Left kidney (tissue), 8 donors: ENCODE measurements at places on chromosomes 1 and 21. TPM values are rescaled to one million over a fixed set of nuclear protein-coding genes. Genes with fewer than 3 reads are reported as not detected.

GRCh38 chr21:33825915-33826314 is 89.7 kb downstream of the ATP5PO start:
- no peak for DNase-seq

DNA sequence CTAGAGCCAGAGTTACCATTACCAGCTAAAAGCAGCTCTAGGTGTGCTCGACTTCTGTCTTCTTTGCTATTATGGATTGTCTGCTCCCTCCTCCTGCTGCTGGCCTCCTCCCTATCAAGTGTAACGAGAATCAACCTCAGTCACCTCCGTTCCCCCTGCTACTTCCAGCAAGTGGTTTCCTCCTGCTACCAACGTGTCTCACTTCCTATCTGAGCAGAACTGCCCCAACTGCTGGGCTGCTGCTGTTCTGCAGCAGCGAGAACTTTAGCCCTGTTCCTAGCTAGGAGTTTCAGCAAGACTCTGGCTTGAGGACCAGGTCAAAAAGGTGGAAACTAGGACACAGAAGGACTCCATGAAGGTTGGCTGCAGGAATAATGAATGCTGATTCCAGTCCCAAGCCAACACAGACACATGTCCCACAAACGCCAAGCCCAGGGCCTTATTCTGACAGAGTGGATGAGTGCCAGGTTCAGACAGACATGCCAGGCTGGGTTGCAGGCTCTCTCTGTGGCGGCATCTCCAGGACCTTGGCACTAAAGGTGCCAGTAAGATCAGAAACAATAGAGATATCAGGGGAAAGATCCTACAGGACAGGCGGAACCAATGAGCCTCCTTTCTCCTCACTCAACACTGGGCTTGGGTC is 46.9 kb downstream of the CD34 start:
- no peak for DNase-seq

The C4BPA gene
- polyA plus RNA-seq = 0.52 TPM

DNA sequence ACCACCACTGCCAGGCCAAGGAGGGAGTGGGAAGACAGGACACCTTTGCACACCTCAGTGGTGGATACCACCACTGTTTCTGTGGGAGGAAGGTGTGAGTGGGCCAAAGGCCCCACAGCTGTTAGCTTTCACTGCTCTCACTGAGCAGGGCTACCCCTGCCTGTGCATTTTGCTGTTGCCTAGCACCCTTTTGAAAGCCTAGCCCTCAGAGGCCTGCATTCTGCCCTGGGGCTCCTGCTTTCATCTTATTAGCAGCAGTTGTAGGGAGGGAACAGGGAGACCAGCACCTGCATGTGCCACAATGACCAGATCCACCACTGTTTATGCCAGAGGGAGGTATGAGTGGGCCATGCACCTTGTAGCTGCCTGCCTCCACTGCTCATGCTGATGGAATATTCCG is 110.9 kb upstream of the C21orf91 start:
- no peak for DNase-seq

The METTL18 gene
- polyA plus RNA-seq = 15.8 TPM

GRCh38 chr1:45566722-45567121 is 16.1 kb downstream of the AKR1A1 start:
- no peak for DNase-seq

GRCh38 chr1:226738421-226738994 is 574 bp downstream of the ITPKB start:
- no peak for DNase-seq

The AK5 gene
- polyA plus RNA-seq = 4.6 TPM

- peak; percentile 34 for DNase-seq
These were observed 62.4 kb downstream of the CD247 start for GRCh38 chr1:167455786-167456446.

The PPOX gene
- 46.6 TPM for polyA plus RNA-seq

GRCh38 chr1:81738875-81739274 is 61.9 kb upstream of the ADGRL2 start:
- DNase-seq = no peak

- DNase-seq = no peak
These were observed 177.9 kb downstream of the HFM1 start for GRCh38 chr1:91226741-91227140.

The TMPRSS2 gene
- polyA plus RNA-seq = 36.0 TPM

GRCh38 chr1:117110774-117111173 is 10.8 kb downstream of the TRIM45 start:
- DNase-seq = no peak

The KRTAP21-2 gene
- polyA plus RNA-seq = not detected

DNA sequence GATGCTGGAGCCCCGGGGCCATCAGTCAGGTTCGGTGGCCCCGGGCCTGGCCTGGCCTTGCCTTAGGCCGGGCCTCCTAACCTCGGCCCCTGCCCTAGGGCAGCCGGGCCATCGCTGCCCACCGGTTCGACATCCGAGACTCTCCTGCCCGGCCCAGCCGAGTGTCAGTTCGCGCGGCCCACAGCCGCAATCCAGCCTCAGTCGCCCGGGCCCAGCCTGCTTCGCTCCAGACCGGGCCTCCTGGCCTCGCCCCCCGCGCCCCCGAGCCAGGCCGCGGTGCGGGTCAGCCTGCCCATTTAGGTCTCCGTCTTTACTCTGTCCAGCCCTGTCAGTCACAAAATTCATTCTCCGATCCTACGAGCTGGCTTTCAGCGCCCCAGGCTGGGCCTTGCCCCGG is 777 bp downstream of the LRRC41 start:
- no peak for DNase-seq

DNA sequence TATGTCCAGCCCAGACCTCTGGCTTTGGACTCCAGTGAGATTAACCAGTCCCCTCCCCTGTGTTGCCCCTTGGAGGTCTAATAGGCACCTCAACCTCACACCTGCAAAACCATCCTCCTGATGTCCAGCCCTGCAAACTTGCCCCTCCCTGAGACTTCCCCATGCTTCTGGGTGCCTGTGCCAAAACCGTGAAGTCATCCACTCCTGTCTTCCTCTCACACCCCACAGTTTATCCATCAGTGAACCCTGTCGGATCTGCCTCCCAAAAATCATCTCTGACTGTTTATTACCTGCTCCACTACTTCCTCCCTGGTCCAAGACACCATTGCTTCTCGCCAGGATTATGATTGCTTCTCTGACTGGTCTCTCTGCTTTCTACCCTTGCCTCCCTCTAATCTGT is 31.7 kb upstream of the PADI1 start:
- no peak for DNase-seq

The STUM gene
- 2.6 TPM for polyA plus RNA-seq

DNA sequence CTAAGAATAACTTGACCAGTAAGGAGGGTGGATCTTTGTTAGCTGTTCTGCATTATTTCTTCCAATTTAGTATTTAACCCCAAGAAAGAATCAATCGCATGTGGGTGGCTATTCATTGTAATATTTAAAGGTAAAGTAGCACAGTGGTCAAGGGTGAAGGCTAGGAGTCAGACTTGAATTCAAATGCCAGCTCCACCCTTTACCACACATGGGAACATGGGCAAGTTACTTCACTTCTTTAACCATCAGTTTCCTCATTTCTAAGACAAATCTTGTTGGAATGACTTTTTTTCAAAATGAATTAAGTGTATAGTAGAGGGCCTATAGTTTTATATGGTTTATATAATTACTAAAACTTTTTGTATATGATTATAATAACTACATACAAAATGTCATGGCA is 71.3 kb upstream of the S1PR1 start:
- DNase-seq = no peak

The ELAVL4 gene
- 3.2 TPM for polyA plus RNA-seq

The DBT gene
- polyA plus RNA-seq = 29.7 TPM

- DNase-seq = no peak
These were observed 11.0 kb downstream of the PFKL start for GRCh38 chr21:44310628-44311507.
